ENCODE measurements at places on chromosomes 13 and 19.

GRCh38 chr19:10266706-10267105 lies 4.2 kb upstream of the ICAM1 start:
- DNase-seq, result no peak

GRCh38 chr19:50198431-50199258 lies 4.8 kb upstream of the MYH14 start:
- DNase-seq, result no peak

DNA sequence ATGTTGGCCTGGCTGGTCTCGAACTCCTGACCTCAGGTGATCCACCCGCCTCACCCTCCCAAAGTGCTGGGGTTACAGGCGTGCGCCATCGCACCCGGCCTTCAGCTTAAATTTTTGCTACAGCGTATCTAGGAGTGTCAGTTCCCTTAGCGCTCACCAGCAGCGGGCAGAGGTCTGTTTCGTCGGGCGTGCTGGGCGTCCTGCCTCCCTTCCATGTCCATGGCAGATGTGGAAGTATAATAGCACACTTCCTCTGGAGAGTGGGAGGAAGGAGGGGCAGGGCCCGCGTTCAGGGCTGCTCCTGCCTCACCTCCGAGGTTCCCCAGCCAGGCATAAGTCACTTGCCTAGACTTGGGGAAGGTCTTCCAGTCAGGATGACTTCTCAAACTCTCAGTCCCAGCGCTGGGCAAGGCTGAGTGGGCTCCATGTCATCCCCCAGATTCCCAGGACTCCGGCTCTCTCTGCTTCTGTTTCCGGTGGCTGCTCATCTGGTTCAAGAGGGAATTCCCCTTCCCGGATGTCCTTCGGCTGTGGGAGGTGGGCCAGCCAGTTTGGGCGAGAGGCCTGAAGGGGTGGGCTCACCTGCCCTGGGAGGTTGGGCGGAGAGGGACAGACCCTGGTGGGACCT lies 9.5 kb downstream of the IL4I1 start:
- DNase-seq, result no peak

- DNase-seq, result no peak
These were observed 25.7 kb upstream of the SHKBP1 start for GRCh38 chr19:40550951-40551350.

GRCh38 chr13:34358811-34359513 lies 541.0 kb downstream of the RFC3 start:
- DNase-seq, result no peak

DNA sequence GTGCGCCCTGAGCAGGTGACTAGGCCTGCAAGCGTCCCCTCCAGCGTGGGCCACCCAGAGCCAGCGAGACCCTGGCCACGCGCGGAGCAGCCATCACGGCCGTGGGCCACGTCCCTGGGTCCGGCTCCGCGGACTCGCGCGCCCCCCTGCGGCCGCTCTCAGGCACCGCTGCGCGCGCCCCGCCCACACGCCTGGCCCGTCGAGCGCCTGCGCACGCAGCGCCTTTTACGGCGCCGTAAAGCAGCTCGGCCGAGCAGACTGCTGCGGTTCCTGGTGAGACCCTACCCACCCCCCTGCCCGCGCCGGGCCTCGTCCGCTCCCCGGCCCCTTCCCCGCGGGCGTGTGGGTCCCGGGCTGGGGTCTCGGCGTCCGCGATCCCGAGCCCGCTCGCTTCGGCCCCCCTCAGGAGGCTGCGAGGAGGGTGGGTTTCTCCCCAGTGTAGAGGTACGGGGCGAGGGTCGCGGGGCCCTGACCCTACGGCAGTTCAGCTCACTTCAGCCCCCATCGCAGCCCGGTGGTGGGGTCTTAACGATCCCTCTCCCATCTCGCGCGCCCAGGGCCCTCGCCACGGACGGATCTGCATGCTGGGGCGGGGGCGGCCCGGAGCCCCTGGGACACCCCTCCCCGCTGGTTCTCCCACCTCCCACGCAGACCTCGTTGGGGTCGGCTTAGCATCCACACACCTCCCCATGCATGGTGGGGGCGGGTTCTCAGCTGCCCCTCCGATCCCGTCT lies at the start of gene TRAPPC5:
TRAPPC5 (plus strand) TSS at position 228 of the 734 bp plus-strand sequence. CDS start 1,421 bp downstream, outside the sequence.
- DNase-seq, result no peak

DNA sequence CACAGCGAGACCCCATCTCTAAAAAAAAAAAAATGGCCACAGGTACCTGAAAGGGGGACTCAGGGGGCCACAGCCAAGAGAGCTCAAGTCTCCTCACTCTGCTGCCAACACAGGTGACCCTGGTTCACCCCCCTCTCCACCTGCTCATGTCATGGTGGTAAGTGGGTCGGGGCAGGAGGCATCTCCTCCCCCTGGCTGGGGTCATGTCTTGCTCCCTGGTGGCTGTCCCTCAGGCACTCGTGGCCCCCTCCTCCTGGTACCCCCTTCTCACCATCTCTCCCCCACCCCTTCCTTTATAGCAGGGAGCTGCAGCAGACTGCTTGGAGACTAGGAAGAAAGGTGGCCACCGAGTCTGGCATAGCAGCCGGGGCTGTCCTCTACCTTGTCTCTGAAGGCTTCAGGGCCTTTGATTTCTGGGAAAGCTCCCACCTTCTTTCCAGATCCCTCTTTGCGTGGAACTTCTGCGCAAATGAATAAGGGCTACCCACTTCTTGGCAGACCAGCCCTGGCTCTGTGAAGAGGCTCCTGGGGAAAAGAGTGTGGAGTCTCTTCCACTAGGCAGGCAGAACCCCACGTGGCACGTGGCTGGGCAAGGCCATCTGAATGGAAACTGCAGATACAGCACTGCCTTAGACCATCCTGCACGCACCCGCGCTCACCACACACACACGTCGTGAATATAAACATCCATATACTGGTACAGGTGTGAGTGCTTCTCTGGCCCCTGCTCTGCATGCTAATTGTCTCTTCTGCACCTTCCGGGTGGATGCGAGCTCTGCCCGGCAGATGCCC lies 20.1 kb upstream of the MIER2 start:
- DNase-seq, result no peak

DNA sequence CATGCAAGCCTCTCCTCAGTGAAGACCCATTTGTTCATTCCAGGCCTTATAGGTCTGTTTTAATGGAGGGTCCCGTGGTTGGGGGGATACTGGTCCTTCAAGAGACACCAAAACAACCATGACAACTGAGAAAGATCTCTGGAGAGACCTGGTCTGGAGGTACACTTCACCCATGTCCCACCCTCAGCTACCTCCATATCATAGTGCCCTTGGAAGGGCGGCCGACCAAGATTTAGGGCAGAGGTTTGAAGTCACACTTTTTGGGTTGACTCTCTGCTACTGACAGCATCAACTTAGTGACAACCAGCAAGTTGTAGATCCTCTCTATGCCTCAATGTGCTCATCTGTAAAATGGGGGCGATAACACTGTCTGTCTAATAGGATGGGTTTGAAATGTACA lies 177.3 kb downstream of the TSHZ3 start:
- DNase-seq, result no peak

- DNase-seq, result no peak
These were observed 2.1 kb downstream of the NECTIN2 start for GRCh38 chr19:44848036-44848811.

DNA sequence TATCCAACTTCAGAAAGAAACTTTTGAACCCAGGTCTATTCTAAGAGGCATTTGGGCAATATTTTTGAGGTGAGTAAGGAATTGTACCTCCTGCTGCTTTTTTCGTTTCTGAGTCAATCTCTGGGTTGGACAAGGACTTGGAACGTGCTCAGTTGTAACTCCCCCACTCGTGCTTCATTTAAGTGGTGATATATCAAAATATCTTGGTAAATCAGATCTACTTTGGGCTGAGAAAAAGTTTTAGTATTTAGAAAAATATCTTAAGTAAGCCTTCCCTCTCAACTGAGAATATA lies 728.9 kb downstream of the EFNB2 start:
- DNase-seq, result no peak

DNA sequence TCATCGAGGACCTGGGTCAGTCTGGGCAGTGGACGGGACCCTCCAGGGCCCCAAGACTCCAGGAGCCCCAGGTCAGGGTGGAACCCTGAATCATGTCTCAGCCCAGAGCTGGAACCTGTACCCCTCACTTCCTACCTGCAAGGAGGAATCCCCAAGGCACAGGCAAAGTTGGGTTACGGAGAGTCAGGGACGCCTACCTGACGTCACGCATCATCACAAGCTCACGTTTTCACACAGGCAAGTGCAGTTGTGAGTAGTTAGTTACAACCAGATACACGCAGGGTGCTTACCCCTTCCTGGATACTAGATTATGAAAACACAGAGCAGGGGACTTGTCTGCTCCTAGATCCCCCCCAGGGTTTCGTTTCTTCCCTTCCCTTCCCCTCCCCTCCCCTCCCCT lies 1.9 kb downstream of the RETN start:
- DNase-seq, result no peak

- no peak for DNase-seq
These were observed 7.3 kb downstream of the LENG1 start for GRCh38 chr19:54152267-54152666.

DNA sequence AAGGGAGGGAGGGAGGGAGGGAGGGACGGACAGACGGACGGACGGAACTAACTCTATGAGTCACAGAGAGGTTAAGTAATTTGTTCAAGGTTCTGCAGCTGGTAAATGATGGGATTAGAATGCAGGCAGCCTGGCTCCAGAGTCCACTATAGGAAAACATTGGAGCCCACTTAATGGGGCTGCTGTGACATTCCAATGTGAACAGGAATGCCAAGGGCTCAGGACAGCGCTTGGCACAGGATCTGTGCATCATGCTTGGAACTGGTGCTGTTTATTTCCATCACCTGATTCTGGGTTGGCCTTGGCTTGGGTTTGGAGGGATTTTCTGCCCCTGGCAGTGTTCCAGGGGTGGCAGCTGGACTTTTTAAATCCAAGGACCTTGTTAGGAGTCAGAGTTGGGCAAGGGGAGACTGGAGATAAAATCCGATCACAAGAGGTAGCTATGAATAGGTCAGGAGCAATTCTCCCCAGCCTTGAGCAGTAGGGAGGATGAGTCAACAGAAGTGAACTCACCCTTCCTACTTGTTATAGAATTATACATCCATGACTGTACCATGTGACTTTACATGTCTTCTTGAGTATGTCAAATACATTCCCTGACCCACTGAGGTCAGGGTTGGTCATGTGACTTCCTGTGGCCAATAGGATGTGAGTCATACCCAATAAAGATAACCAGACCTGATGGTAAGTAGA lies 7.8 kb upstream of the HIF3A start:
- DNase-seq, result no peak

DNA sequence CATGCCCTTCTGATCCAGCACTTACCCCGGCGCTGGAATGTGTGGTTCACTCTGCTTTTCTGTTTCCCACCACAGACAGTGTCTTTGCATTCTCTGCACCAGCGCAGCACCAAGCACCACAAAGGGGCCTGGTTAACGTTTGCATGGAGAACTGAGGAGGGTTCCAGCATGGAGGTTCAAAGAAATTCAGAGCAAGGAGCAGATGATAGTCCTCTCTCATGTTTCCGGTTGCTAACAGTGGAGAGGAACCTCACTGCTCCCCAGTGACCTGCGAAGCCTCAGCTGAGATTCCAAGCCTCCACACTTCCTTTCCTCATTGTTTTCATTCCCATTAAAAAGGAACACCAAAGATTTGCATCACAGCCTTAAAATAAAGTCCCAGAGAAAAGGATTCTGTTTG lies 99.7 kb downstream of the STARD13 start:
- no peak for DNase-seq

GRCh38 chr13:51998723-51999509 lies 12.3 kb downstream of the ATP7B start:
- no peak for DNase-seq

- DNase-seq, result no peak
These were observed 18.7 kb downstream of the SUPT20H start for GRCh38 chr13:37040789-37041188.

DNA sequence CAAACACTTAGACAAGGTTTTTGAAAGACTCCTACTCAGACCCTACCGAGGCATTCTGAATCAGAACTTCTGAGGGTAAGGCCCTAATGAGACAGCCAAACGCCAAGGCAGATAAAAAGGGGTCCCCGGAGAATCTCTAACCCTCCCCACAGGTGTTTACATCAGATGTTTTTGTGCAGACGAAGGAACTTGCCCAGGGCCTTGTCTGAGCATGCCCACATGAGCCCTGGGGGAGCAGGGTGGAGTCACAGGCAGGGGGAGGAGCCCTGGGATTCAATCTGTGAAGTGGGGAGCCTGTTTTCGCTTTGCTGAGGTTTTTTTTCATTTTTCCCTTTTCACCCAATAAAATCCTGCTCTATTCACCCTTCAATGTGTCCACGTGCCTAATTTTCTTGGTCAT lies 61.6 kb upstream of the MED4 start:
- no peak for DNase-seq

DNA sequence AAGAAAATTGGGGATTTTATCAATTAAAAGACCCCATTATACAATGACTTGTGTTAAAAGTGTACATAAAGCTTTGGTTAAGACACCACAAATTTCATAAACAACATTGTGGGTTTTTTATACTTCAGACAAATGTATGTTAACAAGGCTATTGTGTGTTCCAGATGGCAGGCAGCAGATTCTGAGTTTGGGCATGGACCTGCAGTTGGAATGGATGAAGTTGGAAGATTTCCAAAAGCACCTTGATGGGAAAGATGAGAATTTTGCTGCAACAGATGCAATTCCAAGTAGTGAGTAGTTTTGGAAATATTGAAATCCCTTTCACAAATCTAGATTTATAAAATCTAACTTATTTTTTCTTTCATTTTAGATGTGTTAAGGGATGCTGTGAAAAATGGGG lies 25.4 kb downstream of the MPHOSPH8 start:
- DNase-seq, result no peak

- no peak for DNase-seq
These were observed 5.7 kb upstream of the GMIP start for GRCh38 chr19:19649155-19649554.

DNA sequence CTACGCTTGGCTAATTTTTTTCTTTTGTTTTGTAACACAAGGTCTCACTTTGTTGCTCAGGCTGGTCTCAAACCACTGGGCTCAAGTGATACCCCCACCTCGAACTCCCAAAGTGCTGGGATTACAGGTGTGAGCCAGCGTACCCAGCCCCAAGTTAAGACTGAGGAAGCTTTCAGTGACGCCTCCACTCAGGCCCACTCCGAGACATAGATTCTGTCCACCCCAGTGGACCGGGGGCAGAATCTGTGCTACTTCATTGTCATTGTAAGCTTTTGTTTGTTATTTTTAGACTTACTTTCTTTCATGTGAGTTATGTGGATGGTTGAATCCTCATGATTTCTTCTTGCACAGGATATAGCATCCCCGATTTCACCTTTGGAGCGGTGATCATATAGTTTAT lies 156.9 kb upstream of the TSHZ3 start:
- DNase-seq, result no peak

DNA sequence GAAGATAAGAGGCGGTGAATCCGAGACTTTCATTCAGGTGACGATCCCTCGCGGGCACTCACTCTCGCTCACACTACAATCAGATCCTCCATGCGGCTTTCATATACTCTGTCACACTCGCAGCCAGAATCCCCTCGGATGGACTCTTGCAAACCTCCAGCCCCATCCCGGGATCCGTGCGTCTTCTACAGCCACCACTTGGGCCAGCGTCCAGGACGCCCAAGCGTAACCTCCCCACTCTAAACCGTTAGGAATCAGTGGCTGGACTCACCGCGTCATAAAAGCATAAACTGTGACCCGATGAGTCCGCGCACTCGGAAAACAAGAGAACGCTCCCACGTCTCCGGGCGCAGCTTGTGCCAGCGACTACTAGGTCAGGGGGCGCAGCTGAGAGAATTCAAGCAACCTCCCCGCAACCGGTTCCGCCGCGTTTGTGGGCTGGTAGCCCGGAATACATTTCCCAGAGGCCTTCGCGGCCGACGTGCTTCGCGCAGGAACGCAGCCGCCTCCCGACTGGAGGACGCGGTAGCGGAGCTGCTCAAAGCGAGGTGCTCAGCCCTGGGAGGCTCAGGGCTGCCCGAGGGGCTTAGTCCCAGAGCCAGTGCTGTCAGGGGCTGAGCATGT lies 27.6 kb downstream of the ZNF607 start:
- DNase-seq, result no peak

Measured in NCI-H1436 treated with DMSO at 0.1 percent for 48 hours (cell line).